Stimulated activated CD8-positive, alpha-beta memory T cell treated with anti-CD3 and anti-CD28 coated beads, Interleukin-4, amount 100 ng/mL, for 4 hours (primary cell): ENCODE measurements at places on chromosomes 7 and 10.

DNA sequence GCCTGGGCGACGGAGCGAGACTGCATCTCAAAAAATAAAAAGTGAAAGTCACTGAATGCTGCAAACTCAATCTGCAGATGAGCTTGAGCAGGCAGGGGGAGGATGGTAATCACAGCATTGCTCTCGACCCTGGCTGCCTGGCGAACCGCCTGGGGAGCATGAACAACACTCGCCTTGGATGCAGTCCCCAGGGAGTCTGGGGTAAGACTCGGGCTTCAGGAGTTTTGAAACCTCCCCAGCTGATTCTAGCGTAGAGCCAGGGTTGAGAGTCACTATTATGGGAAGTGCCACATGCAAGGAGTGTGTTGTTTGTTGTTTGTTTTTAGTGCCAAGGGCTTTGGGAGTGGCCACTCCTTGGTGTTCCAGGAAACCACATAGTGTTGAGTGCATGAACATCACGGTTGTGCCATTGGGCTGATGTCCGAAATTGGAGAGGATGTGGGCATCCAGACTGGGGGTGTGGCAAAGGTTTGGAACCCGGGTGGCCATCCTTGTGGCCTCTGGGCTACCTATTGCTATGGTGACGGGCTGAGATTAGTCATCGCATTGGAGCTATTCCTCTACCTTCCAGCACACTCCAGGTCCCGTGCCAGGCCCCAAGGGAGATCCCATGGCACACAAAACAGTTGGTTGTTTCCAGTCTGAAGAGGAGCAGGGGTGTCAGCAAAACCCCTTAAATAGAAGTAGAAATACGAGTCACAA lies 92.6 kb downstream of the RGS10 start:
- DNase-seq, result no peak

GRCh38 chr7:80017101-80017698 lies 117.4 kb upstream of the GNAI1 start:
- DNase-seq, result no peak

GRCh38 chr10:46787321-46787615 lies 124.0 kb upstream of the PTPN20 start:
- no peak for DNase-seq

- DNase-seq, result no peak
These were observed 119.8 kb downstream of the OAT start for GRCh38 chr10:124298891-124299290.

DNA sequence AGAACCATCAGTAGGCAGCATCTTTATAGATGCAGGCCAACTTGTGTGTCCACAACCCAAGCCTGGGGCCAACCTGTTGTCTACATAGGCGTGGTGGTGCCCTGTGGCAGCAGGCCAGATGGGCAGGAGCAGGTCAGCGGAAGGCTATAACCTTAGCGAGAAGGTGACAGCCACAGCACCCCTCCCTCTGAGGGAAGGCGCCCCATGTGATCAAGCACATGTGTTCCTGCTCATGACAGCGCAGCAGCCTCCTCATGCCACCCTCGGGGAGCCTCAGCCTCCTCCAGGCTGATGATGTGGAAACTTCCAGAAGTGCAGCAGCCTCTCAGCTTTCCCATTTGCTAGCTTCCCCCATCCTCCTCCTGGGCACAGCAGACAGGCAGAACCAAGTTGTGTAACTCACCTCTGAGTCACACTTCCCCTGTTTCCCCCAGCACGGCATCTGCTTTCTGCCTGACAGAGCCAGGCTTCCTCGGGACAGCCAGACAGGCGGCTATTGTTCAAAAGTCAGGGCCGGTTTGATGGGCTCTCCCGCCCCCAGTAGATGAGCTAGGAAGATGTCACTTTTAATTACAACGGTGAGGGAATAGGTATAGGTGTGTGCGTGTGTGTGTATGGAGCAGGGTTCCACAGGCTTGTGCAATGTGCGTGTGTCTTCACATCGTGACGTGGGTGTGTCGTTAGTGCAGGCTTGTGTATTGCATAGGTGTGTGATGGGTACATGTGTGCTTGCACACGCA lies 312.0 kb upstream of the ZMIZ1 start:
- no peak for DNase-seq

- no peak for DNase-seq
These were observed 195.1 kb downstream of the INHBA start for GRCh38 chr7:41507686-41508268.

DNA sequence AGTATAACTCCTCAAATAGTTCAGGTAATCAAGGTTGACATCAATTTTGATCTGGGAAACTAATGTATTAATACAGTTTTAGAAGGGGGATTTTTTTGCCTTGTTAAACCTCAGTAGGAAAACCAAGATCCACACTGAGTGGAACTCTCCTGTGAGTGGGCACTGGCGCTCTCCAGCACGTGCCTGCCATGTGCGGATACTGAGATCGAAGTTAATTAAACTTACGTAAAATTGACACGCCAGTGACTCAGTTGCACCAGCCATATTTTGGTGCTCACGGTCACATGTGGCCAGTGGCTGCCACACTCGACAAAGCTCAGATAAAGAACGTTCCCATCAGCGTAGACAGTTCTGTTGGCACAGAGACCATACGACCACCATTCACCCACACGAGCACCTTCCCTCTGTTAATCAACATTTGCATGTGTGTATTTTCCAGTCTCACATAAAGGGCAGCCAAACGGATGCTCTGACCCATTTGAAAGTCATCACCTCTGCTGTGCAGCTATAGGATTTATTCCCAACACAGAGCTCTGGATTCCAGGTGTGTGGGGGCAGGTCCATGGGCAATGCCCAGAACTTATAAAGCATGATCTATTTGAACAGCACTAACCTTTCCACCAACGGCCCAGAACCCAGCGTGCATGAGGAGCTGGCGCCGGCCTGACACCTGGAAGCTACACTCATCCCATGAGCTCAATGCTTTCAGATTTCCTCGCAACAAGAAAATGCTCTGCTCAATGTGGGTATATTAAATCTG lies 77.7 kb downstream of the VIPR2 start:
- no peak for DNase-seq

- DNase-seq, result no peak
These were observed 102.7 kb downstream of the ANKRD7 start for GRCh38 chr7:118327174-118327573.

DNA sequence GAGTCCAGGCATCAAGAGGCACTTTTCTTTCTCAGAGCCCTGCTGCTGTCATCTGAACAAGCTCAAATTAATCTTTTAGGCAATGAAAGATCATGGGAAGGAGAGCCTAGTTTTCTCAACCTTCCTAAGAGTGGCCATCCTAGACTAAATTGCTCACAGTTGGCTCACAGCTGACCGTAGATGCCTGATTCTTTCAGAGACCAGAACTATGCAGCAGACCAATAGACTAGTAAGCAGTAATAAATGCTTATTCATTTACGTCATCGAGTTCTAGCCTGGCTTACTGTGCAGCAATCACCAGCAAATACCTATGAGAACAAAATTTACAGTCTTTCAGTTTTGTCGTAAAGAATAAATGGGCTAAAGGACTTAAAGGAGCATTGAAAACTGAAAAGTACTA lies 602.9 kb upstream of the GHITM start:
- no peak for DNase-seq

GRCh38 chr7:69764147-69764546 lies 165.9 kb downstream of the AUTS2 start:
- no peak for DNase-seq

DNA sequence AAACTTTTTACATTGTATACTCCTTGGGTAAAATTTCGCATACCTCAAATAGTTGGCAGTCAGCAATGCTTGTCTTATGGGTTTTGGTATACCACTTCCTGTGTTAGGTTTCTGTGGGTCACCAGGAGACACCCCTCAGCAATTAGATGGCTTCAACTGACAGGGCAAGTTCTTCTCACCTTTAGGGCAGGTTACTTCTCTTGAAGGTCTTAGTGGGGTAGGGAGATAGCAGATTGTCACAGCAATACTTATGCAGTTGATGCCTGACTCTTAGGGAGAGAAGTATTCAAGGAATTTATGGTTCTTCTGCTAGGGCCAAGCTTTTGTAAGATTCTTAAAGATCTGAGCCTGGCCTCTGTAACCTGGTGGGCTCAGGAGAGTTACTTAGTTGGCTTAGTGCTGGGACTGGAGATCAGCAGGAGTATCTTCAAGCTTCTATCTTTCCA lies 42.9 kb downstream of the MKLN1 start:
- no peak for DNase-seq

GRCh38 chr7:156480671-156481070 lies 159.9 kb upstream of the RNF32 start:
- no peak for DNase-seq

GRCh38 chr10:132776186-132776585 lies 9.8 kb downstream of the NKX6-2 start:
- DNase-seq, result no peak

GRCh38 chr7:30450240-30450982 lies 28.2 kb downstream of the NOD1 start:
- no peak for DNase-seq

DNA sequence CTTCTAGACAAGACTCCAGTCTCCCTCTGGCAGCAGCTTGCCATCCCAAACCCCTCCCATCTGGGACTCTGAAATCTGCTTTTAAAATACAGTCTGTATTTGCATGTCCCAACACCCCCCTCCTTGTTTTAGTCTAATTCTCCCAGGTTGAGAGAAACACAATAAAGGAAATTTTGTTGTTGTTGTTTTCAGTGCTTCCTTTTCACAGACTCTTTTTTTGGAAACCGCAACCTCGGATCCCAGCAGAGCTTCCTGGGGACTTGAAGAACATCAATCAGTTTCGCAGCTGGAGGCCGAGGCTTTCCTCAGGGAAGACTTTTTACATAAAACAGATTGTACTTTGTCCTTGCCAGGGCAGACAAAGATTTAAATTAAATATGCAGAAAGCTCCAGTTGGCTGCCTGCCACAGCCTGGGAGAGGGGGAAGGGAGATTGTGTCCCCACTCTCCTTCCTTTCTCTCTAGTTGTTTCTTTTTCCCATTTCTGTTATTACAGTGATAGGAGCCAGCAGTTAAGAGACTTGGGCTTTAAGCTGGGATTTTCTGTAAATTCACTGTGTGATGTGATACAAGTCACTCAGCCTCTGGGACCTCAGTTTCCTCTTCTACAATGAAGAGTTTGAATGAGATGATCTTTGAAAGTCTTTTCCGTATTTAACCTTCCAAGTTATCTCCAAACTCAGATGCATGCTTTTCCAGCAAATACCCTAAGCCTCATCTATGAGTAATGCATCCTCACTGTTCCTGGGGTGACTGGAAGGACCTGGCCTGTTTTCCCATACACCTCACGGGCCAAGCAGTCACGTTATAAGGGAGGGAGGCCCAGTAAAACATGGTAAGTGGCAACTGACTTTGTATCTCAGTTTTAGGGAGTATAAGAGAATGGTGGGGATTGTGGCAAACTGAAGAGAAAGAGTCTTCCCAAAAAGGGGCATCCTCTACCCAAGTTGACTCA lies 192.3 kb downstream of the REEP3 start:
- DNase-seq, result no peak
